ENCODE measurements at places on chromosomes 11 and 22. TPM values are rescaled to one million over a fixed set of nuclear protein-coding genes. Genes with fewer than 3 reads are reported as not detected.

- H3K27me3 ChIP-seq: no peaks in the 10 kb centered on the region
- H3K4me3 ChIP-seq: no peak overlapping the region
- H3K36me3 ChIP-seq: no peaks in the 10 kb centered on the region
- H3K27ac ChIP-seq: no peak overlapping the region
- no peaks in the 10 kb centered on the region for H3K4me1 ChIP-seq
Observed at GRCh38 chr22:35378621-35379020, 2.3 kb upstream of the HMOX1 start.

- H3K4me1 ChIP-seq: no peaks in the 10 kb centered on the region
- peaks cover 4% of the 10 kb centered on the region for H3K27me3 ChIP-seq
- no peak overlapping the region for H3K4me3 ChIP-seq
- no peak overlapping the region for H3K27ac ChIP-seq
- no peaks in the 10 kb centered on the region for H3K36me3 ChIP-seq
Observed at GRCh38 chr11:58784995-58785394, 53.3 kb upstream of the GLYAT start.

DNA sequence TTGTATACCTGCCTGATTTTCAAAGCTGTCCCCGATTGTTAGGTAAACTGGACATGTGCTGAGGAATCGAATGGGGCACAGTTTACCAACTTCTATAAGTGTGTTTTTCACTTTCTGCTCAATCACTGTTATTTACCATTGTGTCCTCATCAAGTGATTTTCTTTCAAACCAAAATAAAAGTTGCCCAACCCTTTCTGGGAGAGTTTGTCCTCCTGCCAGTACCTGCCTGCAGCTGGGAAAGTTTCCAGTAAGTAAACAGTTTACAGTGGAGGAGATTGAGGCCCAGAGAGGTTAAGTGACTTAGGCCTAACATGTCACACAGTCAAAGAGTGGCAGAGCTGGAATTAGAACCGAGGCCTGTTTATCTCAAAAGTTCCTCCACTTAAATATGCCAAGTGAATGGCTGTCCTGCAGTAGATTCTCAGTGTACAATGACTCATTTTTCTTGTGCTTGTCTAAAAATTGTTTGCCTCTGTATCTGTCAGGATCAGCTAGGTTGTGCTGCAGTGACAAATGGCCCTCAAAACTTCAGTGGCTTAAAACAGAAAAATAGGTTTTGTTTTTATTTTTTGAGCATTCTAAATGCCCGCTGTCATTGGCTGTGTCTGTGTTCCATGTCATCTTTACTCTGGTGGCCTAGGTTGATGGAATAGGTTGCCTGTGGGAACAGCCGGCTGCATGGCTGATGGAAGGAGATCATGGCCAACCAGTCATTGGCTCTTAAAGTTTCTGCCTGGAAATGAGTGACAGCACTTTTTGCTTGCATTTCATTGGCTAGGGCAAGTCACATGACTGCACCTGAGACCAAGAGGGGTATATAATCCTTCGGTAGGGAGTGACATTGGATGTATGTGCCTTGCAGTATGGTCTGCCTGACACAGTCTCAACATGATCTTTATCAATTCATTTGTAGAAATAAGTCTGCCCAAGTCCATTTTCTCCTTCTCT, 61.8 kb upstream of the CRYBB3 start:
- no peak overlapping the region for H3K27ac ChIP-seq
- H3K36me3 ChIP-seq: peaks cover 3% of the 10 kb centered on the region
- H3K4me3 ChIP-seq: no peak overlapping the region

GRCh38 chr11:86519064-86519911, 144.6 kb downstream of the CCDC81 start:
- H3K4me3 ChIP-seq: no peak overlapping the region
- no peaks in the 10 kb centered on the region for H3K36me3 ChIP-seq
- H3K27me3 ChIP-seq: no peaks in the 10 kb centered on the region

- H3K4me1 ChIP-seq: no peaks in the 10 kb centered on the region
- H3K27ac ChIP-seq: no peak overlapping the region
- no peaks in the 10 kb centered on the region for H3K27me3 ChIP-seq
- peaks cover 3% of the 10 kb centered on the region for H3K36me3 ChIP-seq
- no peak for DNase-seq
- no peak overlapping the region for H3K4me3 ChIP-seq
Observed at GRCh38 chr11:65973439-65974110, 12.0 kb downstream of the SART1 start.

- DNase-seq: peak; percentile 95
- H3K27me3 ChIP-seq: no peaks in the 10 kb centered on the region
- H3K36me3 ChIP-seq: no peaks in the 10 kb centered on the region
- H3K27ac ChIP-seq: peak within 1 kb of the TSS; percentile 80
- no peaks in the 10 kb centered on the region for H3K4me1 ChIP-seq
- H3K4me3 ChIP-seq: peak within 1 kb of the TSS; percentile 69
Observed at GRCh38 chr11:67583247-67584204, at the start of gene GSTP1. Gene GSTP1, plus strand, starts transcription at chr11:67583812. Its CDS starts 32 bp downstream, at chr11:67583844.

DNA sequence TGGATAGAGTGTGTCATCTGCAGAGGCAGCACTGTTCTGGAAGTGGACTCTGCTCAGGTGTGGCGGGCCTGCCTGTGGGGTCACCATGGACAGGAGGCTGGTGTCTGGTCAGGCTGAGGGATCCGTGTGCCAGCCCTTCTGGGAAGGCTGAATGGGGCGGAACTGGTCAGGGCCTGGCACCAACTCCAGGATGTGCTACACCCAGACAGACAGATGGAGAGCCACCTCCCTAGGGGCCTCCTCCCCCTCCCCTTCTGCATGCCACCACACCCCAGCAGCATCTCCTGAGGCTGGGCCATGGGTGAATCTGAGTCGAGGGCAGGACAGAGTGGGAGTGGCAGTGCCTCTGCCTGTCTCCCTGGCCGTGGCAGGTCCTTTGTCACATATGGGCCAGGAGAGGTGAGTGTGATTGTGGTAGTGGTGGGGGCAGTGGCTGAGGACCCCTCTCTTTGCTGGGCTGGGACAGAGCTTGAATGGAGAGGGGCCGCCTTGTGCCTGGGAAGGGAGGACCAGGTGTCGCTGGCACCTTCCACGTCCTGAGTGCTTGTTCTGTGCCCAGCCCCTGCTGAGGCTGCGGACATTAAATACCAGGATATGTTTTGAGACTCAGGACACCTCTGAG, 29.1 kb downstream of the ST3GAL4 start:
- H3K36me3 ChIP-seq: no peaks in the 10 kb centered on the region
- no peaks in the 10 kb centered on the region for H3K27me3 ChIP-seq
- no peaks in the 10 kb centered on the region for H3K4me1 ChIP-seq

DNA sequence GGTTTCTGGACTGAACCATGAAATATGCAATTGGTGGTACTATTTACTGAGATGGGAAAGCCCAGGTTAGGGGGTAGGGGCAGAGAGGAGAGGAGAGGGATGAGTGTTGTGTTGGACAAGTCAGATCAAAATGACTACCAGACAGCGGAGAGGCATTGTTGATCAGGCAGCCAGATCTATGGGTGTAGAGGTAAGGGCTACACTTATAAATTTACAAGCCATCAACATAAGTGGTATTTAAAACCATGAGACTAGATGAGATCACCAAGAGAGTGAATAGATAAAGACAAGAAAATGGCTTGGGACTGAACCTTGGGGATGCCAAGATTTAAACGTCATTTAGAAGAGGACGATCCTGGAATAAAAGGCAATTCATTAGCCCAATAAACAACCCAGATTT, 123.4 kb downstream of the NXPE2 start:
- DNase-seq: no peak
- no peaks in the 10 kb centered on the region for H3K27me3 ChIP-seq
- H3K36me3 ChIP-seq: no peaks in the 10 kb centered on the region
- H3K4me1 ChIP-seq: no peaks in the 10 kb centered on the region
- no peak overlapping the region for H3K27ac ChIP-seq

DNA sequence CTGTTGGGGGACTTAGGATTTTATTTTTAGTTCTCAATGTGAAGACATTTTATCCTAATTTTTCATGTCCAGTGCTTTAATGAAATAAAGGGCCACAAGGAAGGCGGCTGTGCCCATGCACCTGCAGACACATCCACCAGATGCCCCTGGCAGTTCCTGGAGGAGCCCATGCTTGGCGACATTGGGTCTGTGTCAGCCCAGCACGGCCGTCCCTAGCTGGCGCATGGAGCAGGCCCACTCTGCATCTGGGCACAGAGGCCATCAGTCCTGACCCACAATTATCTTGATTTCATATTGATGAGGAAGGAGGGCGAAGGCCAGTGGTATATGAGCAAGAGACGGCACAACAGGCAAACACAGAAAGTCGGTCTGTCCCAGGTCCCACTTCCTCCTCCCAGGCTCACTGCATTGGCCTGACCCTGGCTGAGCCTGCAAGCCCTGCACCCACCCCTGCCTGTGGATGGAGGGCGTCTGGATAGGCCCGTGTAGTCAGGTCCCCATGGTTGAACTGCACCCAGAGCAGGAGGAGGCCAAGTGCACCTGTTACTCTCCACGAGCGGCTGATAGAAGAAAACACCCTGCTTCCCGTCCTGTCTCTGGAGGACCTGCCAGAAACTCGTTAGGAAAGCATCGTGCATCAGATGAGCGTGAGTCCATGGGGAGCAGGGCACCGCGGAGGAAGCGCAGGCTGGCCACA, 296.9 kb downstream of the BRD1 start:
- H3K27ac ChIP-seq: no peak overlapping the region
- peak; percentile 67 for DNase-seq
- H3K4me3 ChIP-seq: no peak overlapping the region
- no peaks in the 10 kb centered on the region for H3K36me3 ChIP-seq
- no peaks in the 10 kb centered on the region for H3K27me3 ChIP-seq
- H3K4me1 ChIP-seq: no peaks in the 10 kb centered on the region

DNA sequence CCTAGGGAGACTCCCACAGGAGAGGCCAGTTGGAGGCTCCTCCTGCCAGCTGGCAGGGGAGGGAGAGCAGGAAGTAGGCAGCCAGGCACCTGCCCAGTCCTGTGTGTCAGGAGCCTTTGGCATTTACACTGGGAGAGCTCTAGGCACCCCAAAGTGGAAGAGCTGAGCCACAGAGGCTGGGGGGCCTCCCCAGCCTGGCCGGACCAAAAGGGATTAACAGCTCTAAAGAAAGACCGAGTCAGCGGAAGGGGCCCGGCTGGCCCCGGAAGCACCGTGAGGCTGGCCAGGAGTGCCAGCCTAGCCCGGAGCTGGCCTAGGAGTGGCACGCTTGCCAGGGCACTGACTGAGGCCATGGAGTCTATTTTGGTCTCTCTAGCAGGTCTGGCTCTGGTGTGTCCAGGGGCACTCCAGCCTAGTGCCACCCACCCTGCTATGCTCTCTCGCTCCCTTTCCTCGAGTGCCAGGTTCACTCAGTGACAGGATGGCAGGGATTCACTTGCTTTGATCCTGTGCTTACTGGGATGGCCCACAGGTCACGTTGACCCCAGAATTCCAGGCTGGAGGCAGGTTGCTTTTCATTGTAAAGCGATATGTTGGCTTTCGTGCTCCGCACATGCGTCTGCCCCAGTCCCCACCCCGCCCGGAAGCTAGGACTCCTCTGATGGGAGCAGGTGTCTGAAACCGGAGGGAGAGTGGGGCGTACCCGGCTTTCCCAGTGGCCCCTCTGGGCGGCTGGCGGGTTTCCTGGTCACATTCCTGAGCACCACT, 3.3 kb upstream of the KMT5B start:
- no peak overlapping the region for H3K27ac ChIP-seq
- no peaks in the 10 kb centered on the region for H3K4me1 ChIP-seq

DNA sequence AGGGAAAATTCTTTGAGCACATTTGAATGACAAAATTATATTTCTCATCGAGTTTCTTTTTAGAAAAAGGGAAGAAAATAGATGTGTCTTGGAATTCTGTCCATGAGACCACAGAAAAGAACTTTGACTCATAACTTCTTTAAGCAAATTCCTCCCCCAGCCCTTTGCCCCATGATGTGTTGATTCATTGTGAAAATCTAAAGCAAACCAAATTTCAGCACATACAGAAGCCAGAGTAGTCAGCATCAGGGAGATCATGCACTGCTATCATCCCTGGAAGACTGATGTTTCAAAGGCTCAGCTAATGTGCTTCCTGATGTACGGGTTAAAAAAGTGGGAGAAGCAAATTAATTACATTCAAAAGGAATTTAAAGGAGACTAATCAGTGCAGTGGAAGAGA, 159.7 kb downstream of the FAT3 start:
- H3K4me3 ChIP-seq: no peak overlapping the region
- DNase-seq: no peak
- no peaks in the 10 kb centered on the region for H3K27me3 ChIP-seq
- H3K4me1 ChIP-seq: no peaks in the 10 kb centered on the region
- no peaks in the 10 kb centered on the region for H3K36me3 ChIP-seq

GRAP2 gene
- not detected for polyA plus RNA-seq

POTEH gene
- polyA plus RNA-seq: not detected

RIBC2 gene
- polyA plus RNA-seq: 0.31 TPM

Measured in aorta (tissue), 5 donors.